Regular cardiac myocyte (primary cell): ENCODE measurements at places on chromosomes 12 and 14. TPM values are rescaled to one million over a fixed set of nuclear protein-coding genes. Genes with fewer than 3 reads are reported as not detected.

Gene CCDC197
- not detected in 2 replicates for total RNA-seq

Gene FAM186B
- total RNA-seq = 0.19 and 0.28 TPM in 2 replicates

Gene DHH
- 0.19 TPM in 1 of 2 replicates, not detected in the other for total RNA-seq

Gene MYBPC1
- not detected in 2 replicates for total RNA-seq

Gene TMEM52B
- total RNA-seq = under 0.01 and 0.56 TPM in 2 replicates

Gene SAMD15
- total RNA-seq = 2.5 and 4.2 TPM in 2 replicates

Gene NYNRIN
- 3.5 and 6.8 TPM in 2 replicates for total RNA-seq

Gene AGAP2
- 0.19 and 0.28 TPM in 2 replicates for total RNA-seq

Gene HOXC12
- total RNA-seq = not detected in 2 replicates

Gene RNASE7
- not detected in 2 replicates for total RNA-seq

Gene GDF3
- total RNA-seq = not detected in 2 replicates

Gene STXBP6
- 7.7 and 16.1 TPM in 2 replicates for total RNA-seq

Gene TBX3
- 16.1 and 20.6 TPM in 2 replicates for total RNA-seq

Gene OTUB2
- 1.5 and 2.0 TPM in 2 replicates for total RNA-seq

Gene SLC38A4
- total RNA-seq = 0.28 and 1.7 TPM in 2 replicates

Gene OR4N5
- not detected in 2 replicates for total RNA-seq

Gene ZC2HC1C
- 0.85 and 0.96 TPM in 2 replicates for total RNA-seq

Gene GPD1
- total RNA-seq = under 0.01 and 0.56 TPM in 2 replicates

Gene PRH2
- 0.19 TPM in 1 of 2 replicates, not detected in the other for total RNA-seq

Gene APOF
- not detected in 2 replicates for total RNA-seq

Gene DENR
- 29.9 and 39.3 TPM in 2 replicates for total RNA-seq

Gene ZNF891
- 0.58 and 1.1 TPM in 2 replicates for total RNA-seq

Gene GZMH
- not detected in 2 replicates for total RNA-seq

Gene DLK1
- not detected in 2 replicates for total RNA-seq

Gene KRT83
- total RNA-seq = under 0.01 TPM in 1 of 2 replicates, not detected in the other

Gene GMFB
- total RNA-seq = 132 and 144 TPM in 2 replicates

Gene KCNK13
- 0.28 and 0.58 TPM in 2 replicates for total RNA-seq

Gene SERPINA10
- total RNA-seq = under 0.01 TPM in 1 of 2 replicates, not detected in the other

Gene GNB3
- total RNA-seq = 1.4 and 2.5 TPM in 2 replicates

Gene NTF3
- total RNA-seq = 0.96 and 5.4 TPM in 2 replicates

Gene ATP2B1
- total RNA-seq = 65.9 and 144 TPM in 2 replicates

Gene POTEM
- total RNA-seq = not detected in 2 replicates

Gene VPS37B
- 9.3 and 15.7 TPM in 2 replicates for total RNA-seq

Gene SLC4A8
- 0.56 and 1.3 TPM in 2 replicates for total RNA-seq

Gene LRRK2
- 1.7 and 5.9 TPM in 2 replicates for total RNA-seq

Gene BTG1
- 11.6 and 12.1 TPM in 2 replicates for total RNA-seq

Gene TMEM229B
- under 0.01 and 4.5 TPM in 2 replicates for total RNA-seq

Gene INHBC
- total RNA-seq = not detected in 2 replicates
